ENCODE measurements at places on chromosomes 11 and 22.

GRCh38 chr11:45473341-45473895 is 187.3 kb upstream of the SYT13 start:
- DNase-seq, result no peak

- DNase-seq, result no peak
Measured at GRCh38 chr11:117449111-117449693, 121.5 kb downstream of the CEP164 start.

GRCh38 chr11:74720596-74721478 is 10.4 kb downstream of the CHRDL2 start:
- no peak for DNase-seq

DNA sequence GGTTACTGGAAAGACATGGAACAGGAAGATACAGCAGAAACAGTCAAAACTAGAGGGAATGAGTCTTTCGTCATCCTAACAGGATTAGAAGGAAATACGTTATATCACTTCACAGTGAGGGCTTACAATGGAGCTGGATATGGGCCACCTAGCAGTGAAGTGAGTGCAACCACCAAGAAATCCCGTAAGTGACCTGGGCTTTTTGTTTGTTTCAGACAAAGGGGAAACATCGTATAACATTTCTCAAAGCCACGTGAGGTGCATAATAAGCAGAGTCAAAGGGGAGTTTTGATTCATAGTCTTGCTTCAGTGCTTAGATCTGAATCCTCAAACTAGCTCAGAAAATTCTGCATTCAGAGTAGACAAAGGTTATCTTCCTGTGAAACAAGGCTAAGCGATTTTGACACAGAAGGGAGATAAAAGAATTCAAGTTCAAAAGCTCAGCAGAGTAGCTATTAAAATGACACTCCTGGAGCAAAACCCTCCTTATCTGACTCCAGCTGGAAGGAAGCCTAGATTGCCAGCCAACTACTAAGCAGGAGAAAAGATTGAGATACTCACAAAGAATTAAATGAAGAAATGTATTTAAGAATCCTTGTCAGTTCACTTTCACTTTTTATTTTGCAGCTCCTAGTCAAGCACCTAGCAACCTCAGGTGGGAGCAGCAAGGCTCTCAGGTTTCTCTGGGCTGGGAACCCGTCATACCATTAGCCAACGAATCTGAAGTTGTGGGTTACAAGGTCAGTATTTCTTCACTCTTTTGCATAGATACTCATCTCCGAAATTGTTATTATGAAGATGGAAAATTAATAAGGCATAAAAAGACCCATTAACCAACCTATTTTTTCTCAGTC is 346.4 kb upstream of the ARHGAP42 start:
- DNase-seq, result no peak

DNA sequence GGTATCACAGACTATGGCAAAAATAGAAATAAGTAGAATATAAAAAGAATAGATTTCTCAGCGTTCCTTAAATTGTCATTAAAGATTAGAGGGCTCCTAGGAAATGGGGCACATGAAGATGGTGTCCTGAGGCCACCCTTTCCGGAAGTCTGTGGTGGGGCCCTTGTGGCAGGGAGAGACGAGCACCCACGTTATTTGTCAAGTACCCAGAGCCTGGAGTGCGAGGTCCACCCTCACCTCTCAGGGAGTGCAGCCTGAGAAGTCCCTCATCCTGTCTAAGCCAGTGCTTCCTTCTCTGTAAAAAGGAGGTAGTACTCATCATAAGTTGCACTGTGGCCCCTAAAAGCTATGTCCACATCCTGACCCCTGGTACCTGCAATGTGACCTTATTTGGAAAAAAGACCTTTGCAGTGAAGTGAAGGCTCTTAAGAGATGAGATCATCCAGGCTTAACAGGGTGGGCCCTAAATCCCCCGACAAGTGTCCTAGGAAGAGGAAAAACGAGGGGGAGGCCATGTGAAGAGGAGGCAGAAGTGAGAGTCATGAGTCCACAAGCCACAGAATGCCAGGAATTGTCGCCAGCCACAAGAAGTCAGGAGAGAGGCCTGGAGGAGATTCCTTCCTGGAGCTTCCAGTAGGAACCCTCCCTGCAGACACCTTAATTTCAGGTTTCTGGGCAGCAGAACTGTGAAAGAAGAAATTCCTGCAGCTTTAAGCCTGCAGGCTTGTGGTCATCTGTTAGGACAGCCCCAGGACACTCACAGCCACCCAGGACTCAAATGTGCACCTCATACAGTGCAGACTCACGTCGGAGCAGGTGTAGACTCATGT is 76.8 kb upstream of the CCND1 start:
- no peak for DNase-seq

Measured in stimulated activated CD4-positive, alpha-beta T cell treated with anti-CD3 and anti-CD28 coated beads, Interleukin-12 subunit alpha, Interleukin-12 subunit beta, amount 100 ng/mL, for 24 hours (primary cell).